ENCODE measurements at places on chromosomes 11 and 22. TPM values are rescaled to one million over a fixed set of nuclear protein-coding genes. Genes with fewer than 3 reads are reported as not detected.

BCO2 gene
- 5.0 TPM for total RNA-seq

DNA sequence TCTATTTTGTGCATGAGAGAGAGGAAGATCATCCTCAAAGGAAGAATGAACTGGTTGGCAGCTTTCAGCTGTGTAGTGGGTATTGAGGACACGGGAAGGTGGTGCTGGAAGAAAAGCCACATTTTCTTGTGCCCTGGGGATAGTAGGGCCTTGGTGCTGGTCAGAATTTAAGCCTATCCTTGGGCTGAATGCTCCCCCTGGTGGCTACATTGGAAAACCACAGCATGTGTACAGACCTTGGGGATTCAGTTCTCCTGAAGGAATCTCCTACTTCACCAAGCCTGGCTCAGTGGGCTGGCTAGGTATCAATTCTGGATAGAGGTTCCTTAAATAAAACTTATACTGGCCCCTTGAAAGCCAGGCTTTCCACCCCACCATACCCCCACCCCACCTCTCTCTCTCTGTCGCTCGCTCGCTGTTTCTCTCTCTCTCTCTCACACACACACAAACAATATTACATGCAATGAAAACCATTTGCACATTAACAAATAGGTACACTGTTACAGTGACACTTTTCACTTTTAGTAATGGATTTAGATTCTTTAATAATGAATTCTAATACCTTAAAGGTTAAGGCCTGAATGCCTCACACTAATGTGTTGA, 2.8 kb upstream of the OR51M1 start:
- peak; percentile 39 for ATAC-seq

GRCh38 chr22:37672206-37672919, 3.1 kb upstream of the LGALS1 start:
- no peak for ATAC-seq

GRCh38 chr11:126079621-126080124, 17.0 kb upstream of the CDON start:
- no peak for ATAC-seq
